ENCODE measurements at places on chromosomes 5 and 9.
A peak's percentile ranks its signal among the peaks of the same experiment; 100 is the strongest.

- no peak for DNase-seq
Measured at GRCh38 chr9:69454321-69454720, 129.3 kb downstream of the ENTREP1 start.

DNA sequence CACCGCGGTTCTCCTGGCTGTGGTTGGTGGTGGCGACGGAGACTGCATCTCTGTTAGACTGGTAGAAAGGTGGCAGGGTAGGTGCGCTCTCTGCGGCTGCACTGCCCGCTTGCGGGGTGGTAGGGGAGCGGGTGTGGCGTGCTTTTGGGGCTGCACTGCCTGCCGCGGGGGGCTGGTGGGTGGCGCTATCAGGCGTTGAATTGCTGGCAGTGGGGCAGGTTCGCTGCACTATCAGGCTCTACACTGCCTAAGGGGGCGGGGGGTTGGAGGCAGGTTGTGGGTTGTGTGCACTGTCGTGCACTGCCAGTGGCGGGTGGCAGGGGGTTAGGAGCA, 21.0 kb upstream of the TRIM52 start:
- DNase-seq: no peak

GRCh38 chr5:96260009-96260408, 173.0 kb downstream of the PCSK1 start:
- no peak for DNase-seq

DNA sequence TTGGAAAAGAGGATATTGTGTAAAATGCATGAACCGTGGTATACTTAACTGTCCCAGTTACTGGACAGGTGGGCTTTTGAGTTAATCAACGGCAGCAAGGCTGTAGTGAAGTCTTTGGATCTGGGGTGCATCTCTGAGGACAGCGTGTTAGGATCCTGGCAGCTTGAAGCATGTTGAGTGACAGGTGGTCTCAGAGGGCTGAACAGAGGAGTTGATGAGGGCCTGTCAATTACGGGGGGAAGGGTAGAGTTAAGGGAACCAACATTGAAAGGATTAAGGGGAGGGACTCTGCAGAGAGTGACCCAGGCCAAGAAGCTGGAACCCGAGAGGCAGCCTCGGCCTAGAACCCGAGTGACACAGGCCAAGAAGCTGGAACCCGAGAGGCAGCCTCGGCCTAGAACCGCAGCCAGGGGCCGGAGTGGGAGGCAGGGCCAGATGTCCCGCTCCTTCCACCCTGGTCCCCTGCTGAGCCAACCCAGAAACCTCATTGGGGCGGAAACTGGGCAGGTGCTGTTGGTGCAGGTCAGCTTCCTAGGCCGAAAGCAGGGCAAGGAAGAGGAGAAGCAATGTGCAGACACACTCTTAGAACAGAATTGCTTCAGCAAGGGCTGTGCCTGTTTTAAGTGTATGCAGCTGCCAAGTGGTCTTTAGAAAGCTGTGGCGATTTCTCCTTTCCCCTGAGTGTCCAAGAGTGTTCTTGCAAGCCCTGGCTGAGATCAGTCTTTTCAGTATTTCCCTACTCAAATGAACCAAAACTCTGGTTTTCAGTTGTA, 62.0 kb downstream of the ANKRD33B start:
- no peak for DNase-seq

GRCh38 chr9:115109486-115109885, 8.5 kb downstream of the TNC start:
- no peak for DNase-seq

GRCh38 chr9:34331196-34331595, 1.8 kb downstream of the NUDT2 start:
- peak; percentile 40 for DNase-seq

GRCh38 chr5:72523960-72524582, 16.9 kb upstream of the ZNF366 start:
- DNase-seq: no peak

DNA sequence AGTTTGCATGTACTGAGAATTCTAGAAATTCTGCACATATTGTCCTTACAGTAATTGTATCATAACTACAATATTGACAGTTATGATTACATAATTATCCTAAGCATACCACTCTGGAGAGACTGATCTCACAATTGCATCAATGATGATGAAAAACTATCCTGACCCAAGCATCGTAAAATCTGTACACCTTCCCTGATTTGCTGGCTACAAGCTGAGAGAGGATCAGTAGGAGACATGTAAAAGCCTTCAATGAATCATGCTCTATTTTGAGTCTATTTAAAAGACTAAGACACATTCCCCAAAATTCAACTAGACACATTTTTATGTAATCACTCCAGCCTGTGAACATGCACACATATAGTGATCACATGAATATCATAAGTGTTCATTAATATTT, 1833.8 kb downstream of the EFNA5 start:
- DNase-seq: no peak

- no peak for DNase-seq
Measured at GRCh38 chr5:58204966-58205365, 254.9 kb downstream of the PLK2 start.

DNA sequence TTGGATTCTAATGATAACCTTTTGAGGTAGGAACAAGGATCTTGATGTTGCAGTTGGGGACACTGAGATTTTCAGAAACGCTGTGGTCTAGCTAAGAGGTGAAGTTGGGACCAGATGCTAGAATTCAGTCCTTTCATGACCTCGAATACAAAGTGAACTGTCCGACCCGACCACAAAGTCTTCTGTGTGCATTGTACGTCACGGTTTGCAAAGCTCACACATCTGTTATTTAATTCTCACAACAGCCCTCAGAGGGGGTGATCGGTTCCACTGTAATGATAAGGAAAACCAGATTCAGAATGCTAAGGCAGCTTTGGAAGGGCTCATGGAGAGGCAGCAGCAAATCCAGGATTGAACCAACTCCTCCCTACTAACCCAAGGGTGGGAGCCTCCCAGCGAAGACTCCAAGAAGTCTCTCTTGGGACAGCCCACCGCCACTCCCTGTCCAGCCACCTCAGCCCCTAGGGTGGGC, 16.6 kb upstream of the KIF12 start:
- DNase-seq: no peak

DNA sequence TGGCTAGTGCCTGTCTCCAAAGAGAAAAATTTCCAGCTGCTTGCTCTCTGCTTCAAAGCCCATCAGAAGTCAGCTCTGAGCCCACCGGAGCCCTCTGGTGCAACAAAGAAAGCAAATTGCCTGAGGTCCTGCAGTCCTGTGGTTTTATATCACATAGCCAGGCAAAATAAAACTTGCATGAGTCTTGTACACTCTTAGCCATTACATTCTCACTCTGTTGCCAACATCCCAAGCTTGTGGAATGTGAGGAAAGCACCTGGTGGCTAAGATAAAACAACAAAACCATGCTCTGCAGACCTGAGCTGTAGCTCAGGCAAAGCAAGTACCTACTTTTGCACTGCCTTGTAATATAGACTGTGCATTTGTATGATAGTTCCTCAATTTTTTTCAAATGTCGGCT, 133.7 kb downstream of the GPBP1 start:
- DNase-seq: no peak

DNA sequence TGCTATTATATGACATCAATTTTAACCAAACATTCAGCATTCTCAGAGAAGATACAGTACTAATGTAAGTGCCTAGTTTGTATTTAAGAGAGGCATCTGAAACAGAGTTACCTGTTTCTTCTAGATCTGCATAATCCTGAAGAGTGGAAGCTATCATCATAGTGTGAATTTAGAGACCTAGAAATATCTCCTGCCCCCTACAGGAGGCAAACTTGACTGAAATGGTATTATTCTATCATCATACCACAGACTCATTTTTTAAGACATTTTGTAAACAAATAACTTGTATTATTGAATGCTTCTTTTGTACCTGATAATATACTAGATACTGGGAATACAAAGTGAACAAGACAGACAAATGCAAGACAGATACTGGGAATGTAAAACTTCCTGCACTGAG, 216.8 kb upstream of the RPS23 start:
- no peak for DNase-seq

DNA sequence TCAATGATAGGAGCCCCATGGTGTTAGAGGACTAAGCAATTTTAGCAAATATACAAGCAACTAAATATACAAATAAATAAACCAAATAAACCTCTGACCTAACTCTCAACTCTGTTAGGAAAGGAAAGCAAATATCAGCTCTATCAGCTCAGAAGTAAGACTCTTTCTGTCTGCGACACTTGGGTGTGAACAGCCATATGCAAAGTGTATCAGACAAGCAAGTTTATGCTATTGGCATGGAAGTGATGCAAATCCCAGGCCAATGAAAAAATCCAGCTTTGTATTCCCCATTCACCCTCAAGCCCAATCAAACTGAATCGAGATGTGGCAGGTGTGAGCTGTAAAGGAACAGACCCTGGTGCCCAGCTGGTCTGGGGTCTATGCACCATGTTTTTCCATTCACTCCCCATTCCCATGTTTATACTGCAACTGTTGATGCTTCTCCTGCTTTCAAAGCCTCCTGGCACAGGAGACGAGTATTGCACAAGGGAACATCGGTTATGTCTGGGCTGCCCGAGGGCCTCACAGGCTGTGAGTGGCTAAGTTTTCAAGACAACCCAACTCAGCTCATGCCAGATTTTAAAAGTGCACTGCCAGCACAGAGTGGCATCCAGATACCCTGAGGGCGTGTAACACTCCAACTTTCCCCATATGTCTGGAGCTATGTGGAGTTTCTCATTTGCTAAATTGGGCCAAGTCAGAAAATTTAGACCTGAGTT, 73.1 kb downstream of the FEM1C start:
- no peak for DNase-seq

- no peak for DNase-seq
Measured at GRCh38 chr5:16659536-16659935, 42.7 kb upstream of the RETREG1 start.

GRCh38 chr5:140107312-140108092, 6.4 kb upstream of the PURA start:
- peak; percentile 94 for DNase-seq

DNA sequence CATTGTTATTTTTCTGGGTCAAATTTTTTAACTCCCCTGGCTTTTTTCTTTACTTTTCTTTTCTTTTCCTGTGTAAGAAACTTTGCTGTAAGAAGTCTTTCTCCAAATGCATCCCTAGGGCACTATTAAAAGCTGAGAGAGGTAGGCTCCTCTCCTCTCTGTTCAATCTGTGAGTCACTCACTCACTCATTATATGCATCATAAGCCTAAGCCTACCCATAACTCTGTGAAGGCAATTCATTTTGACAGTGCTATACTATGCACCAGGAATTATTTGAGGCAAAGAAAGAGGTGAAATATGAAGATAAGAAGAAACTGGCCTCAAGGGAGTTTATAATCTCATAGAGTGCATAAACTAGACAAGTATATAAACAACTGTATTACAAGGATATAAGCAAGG, 67.9 kb upstream of the PRR16 start:
- DNase-seq: no peak

DNA sequence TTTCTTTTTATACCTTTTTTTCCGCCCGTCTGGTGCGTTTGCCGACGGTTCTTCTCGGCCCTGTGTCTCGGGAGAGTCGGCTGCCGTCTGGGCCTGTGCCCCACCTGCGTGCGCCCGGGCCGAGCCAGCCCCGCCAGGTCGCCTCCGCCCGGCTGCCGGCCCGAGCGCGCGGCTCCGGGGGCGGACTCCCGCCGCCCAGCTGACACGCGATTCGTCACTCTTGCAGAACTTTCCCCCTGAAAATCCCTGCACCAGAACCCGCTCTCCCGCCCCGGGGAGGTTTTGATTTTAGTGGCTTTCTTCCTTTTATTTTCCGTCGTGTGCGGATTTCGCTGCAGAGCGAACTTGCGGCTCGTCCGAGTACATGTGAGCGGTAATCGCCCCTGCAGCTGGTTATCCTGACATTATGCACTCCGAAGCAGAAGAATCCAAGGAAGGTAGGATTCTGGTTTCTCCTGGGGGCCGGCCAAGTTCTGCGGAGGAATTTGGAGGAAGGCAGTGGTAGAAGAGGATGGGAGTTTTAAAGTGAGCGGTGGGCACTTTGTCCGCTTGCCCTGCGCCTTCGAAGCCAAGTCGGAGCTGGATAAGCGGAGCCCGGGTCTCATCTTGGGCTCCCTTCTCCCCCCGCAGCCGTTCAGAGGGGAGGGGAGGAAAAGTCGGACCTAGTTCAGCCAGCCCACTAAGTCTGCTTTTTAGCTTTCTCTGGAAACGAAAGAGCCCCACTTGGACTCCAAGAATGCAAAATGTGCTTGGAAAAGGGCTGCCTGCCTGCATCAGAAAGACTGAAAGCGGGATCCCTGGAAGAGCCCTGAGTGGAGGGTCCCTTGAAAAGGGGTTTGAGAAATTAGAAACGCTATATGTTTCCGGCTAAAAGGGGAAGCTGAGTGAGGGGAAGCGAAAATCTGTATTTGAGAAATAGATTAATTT, at the start of gene TNFAIP8:
Gene TNFAIP8 (plus strand): TSS at position 335 of the 927 bp plus-strand sequence. CDS start 72 bp downstream, at position 407.
- peak; percentile 70 for DNase-seq

GRCh38 chr9:129254566-129255287, 76.7 kb upstream of the IER5L start:
- DNase-seq: no peak

DNA sequence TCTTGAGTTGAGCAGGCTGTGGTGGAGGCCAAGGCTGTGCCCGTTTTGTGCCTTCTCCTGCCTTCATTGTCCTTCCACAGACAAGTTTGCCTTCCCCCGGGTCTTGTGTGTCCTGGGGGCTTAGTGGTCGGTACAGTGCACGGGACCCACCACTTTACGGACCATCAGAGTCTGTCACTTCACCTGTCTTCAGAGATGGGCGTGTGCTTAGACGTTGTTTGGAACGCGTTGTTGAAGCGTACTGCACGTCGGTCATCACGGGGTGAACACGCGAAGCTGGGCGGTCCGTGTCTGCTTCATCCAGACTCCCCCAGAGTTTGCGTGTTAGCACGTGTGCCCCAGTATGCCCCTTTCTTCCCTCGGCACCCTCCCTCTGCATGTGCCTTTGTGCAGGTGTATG, 24.8 kb downstream of the CEP72 start:
- no peak for DNase-seq

GRCh38 chr9:34892886-34893285, 65.2 kb upstream of the PHF24 start:
- DNase-seq: no peak

- DNase-seq: no peak
Measured at GRCh38 chr5:72282878-72283277, 37.2 kb downstream of the MRPS27 start.

- DNase-seq: no peak
Measured at GRCh38 chr5:52988335-52989024, 672 bp upstream of the ITGA2 start.

DNA sequence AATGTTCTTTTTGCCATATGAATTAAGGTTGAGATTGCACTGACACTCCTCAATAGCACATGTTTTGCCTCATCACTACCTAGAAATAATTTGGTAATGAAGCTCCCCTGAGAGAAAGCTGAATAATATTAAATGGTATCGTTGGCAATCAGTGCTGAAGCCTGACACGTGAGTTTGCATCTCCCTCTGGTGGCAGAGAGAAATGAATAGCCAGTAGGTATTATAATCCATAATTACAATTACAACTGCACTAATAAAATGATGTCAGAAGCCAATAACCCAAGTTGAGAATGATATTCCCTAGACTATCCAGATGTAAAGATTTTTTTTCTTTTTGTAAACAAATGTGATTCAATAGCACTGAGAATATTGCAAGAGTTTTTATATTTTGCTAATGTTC, 700.3 kb downstream of the PTPRD start:
- peak; percentile 2 for DNase-seq

All from germinal center (tissue), 1 donor.